Astrocyte (in vitro differentiated cells and primary cell): ENCODE measurements at places on chromosomes 16 and 17. TPM values are rescaled to one million over a fixed set of nuclear protein-coding genes. Genes with fewer than 3 reads are reported as not detected.

GRN gene
- total RNA-seq, result 327 and 338 TPM in 2 replicates

KRTAP3-1 gene
- not detected in 2 replicates for total RNA-seq

GAS7 gene
- 8.5 and 10.2 TPM in 2 replicates for total RNA-seq

AANAT gene
- total RNA-seq, result 0.19 TPM in 1 of 2 replicates, not detected in the other

HELZ gene
- 51.2 and 53.4 TPM in 2 replicates for total RNA-seq

- DNase-seq, result peak; percentile 23
Observed at GRCh38 chr17:59914274-59914854, 21.4 kb downstream of the RPS6KB1 start.

DNA sequence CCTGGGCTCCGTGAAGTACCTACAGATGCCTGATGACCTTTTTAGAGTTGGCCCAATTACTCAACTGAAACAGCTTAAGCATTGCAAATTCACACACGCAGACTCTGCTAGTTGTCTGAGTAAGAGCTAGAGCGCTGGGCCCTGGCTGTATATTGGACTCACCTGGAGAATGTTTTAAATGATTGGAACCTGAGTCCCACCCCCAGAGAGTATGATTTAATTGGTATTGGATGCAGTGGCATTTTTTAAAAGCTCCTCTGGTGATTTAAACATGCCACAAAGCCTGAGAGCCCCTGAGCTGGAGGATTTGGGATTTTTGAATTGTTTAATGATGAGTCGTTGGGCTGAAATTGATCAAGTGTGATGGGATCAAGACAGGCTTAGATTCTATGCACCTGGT, 143.9 kb upstream of the SDK2 start:
- no peak for DNase-seq

GRCh38 chr16:483341-484075, 44.0 kb upstream of the CAPN15 start:
- DNase-seq, result peak; percentile 22

DNA sequence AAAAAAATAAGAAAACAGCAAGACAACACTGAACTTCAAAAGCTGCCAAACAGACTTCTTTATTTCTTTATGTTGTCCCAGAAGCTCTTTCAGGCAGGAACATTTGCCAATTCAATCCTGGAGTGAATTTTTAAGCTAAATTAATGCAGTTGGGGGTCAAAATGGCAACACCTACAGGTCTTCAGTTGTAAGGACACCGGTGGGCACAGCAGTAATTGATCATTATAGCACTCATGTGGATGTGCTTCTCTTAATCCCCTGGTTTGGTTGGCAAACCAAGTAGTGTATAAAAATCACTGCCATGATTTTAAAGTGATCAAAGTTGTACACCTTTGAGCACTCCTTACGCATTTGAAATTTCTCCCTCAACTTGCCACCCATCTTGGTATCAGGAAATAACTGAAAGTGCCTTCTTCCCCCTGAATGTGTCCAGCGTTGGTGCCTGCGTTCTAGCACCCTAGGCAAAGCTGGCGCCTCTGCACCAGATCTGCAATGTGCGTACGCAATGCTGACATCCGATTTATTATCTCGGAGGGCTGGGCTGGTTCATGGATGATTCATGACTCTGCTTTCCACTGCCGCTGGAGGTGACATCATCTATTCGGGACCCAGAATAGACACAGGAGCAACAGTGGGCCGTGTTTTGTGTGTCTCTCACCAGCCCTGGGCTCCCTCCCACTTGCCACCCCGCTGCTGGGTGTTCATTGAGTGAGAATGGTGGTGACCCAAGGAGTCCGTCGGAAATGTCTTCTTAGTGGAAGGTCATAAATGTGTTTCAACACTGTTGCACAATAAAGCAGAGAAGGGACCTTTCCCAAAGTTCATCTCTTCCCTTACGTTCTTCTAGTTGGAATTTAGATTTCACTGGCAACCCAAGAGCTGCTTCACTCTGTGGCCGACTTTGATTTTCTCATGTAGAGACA, 203.4 kb downstream of the CCDC182 start:
- DNase-seq, result peak; percentile 89

- no peak for DNase-seq
Observed at GRCh38 chr17:57607553-57608120, 137.5 kb downstream of the CCDC182 start.

GRCh38 chr17:11514981-11515680, 83.1 kb upstream of the DNAH9 start:
- DNase-seq, result no peak

GRCh38 chr17:82938486-82938872, 98.7 kb upstream of the ZNF750 start:
- no peak for DNase-seq

DNA sequence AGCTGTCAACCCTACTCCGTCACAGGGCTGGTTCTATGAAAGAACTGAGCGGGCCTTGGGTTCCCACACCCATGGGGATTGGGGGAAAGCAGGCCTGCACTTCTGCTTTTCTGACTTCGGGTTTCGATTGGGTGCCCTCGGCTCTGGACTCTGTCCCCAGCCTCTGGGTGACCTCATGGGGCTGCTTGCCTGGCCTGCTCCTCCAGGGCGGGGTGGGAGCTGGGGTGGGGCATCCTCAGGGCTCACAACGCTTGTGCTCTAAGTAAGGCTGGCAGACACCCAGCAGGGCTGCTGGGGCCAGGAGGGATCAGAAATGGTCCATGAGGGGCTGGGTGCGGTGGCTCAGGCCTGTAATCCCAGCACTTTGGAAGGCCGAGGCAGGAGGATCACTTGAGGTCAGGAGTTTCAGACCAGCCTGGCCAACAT, 19.2 kb downstream of the ARHGAP27 start:
- DNase-seq, result no peak

DNA sequence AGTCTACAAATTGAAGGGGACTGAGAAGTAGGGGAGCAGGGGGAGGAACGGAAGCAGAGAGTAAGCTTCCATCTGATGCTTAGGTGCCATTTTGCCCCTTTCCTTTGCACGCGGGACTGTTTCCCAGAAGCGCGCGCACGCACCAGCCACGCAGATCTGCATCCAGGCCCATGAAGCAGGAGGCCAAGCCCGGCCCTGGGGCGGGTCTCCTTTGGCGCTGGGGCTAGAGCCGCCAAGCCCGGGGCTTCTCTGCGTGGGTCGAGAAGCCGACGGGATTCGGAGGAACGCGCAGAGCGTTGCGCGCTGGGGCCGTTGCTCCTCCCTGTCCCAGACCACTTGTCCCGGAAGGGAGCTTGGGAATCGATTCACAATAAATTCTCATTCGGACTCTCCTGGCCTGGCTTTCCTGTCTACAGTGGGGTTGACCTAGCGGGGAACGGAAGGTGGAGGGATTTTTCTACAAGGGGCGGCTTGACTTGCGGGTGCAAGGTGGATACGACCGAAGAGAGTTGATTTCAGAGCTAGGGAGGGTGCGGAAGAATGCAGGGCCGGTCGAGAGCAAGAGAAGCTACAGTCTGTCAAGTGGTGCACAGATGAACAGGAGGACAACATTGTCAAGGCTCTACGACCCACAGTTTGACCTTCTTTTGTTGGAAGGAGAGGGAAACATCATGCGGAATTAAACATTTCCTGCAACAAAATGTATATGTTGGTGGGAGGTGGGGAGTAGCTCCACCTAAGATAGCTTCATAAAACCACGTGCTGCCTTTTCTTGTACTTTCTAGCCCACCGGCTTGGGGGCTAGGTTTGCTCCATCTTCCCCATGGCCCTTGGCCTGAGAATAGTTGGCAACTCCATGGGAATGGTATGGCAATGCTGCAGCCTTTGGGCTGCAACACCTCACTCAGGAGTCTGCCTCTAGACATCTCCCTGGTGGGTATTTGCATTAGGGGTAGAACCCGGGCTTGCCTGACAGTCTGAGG, 4.5 kb downstream of the HOXB9 start:
- DNase-seq, result no peak

- DNase-seq, result no peak
Observed at GRCh38 chr16:26857371-26857770, 209.4 kb upstream of the C16orf82 start.

DNA sequence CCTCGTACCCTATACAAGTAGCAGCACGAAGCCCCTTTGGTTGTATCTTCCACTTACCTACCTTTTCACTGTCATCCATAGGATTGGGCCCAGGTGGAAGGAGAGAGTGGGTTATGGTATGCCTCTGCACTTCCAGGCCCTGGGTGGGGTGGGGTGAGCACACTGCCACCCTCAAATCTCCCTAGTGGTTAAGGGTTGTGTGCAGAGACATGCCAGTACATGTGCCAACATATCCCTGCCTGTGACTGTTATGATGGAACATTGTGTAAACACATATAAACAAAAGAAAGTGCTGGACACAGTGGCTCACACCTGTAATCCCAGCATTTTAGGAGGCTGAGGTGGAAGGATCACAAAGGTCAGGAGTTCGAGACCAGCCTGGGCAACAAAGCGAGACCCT, 11.1 kb downstream of the HROB start:
- no peak for DNase-seq

GRCh38 chr17:15501282-15501681, 33.9 kb upstream of the CDRT4 start:
- DNase-seq, result no peak

GRCh38 chr17:17341452-17341851, 38.3 kb downstream of the NT5M start:
- no peak for DNase-seq

- DNase-seq, result no peak
Observed at GRCh38 chr16:11596572-11597226, 10.0 kb upstream of the LITAF start.

DNA sequence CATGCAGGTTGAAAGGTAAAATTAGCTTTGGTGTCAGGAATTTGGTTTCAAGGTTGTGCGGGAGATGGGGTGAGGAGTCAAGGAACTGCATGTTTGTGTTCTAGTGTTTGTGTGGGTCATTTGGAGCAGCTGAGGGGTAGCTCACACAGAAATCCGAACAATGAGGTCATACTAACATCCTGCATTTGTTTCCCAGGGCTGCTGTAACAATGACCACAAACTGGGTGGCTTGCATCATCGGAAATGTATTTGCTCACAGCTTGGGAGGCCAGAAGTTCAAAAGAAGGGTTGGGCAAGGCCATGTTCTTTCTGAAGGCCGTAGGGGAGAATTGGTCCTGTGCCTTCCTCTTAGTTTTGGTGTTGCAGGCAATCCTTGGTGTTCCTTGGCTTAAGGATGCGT, 287.4 kb downstream of the HAPSTR1 start:
- DNase-seq, result no peak

- DNase-seq, result no peak
Observed at GRCh38 chr17:14772776-14773175, 471.9 kb downstream of the HS3ST3B1 start.

GRCh38 chr16:88370365-88370764, 12.4 kb upstream of the ZNF469 start:
- no peak for DNase-seq

DNA sequence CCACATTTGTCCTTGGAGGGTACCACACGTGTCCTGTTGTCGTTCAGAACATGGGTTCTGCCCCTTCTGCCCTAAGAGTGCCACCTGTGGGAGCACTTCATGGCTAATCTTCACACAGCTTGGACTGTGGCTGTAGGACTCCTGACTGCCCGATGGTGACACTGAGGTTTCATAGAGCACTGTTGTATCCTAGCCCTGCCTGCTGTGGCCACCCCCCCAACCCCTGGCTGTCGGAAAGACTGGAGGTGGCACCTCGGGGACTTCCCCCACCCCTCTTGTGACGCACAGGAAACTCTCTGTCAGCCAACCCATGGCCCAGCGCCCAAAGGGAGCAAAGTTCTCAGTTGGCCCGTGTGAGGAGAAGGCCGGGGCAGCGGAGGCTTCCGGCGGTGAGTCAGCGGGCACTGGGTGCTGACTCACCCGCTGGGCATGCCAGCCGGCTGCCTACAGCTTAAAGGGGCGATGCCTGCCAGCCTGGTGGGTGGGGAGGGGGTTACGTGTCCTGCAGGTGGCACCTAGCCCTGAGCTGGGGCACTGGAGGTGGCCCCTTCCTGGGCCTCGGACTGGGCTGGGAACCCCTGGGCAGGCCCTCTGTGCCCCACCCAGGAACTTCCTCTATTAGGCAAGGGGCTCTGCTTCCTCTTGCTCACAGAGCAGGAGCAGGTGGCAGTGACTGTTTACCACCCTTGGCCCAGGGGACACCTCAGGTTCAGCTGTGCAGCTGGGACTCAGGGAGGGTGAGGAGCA, 3.4 kb downstream of the MAP2K3 start:
- peak; percentile 91 for DNase-seq

DNA sequence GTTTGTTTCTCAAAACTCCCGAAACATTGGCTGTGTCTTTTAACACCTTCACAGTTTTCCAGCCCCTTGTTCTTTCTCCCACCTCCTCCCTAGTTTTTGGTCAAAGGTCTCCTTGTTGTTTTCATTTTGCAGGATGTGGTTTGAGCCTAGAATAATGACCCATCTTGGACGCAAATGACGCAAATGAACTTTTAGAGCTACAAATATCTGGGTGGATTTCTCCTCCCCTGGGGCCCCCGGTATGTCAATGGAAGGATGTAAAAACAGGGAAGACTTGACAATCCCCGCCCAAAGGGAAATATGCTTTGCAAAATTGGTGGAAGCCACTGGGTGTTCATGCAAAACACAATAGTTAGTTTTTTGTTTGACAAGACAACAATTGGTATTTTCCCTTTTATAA, 236.0 kb upstream of the IRX3 start:
- no peak for DNase-seq

GRCh38 chr17:1686086-1686485, 1.4 kb upstream of the PRPF8 start:
- no peak for DNase-seq

DNA sequence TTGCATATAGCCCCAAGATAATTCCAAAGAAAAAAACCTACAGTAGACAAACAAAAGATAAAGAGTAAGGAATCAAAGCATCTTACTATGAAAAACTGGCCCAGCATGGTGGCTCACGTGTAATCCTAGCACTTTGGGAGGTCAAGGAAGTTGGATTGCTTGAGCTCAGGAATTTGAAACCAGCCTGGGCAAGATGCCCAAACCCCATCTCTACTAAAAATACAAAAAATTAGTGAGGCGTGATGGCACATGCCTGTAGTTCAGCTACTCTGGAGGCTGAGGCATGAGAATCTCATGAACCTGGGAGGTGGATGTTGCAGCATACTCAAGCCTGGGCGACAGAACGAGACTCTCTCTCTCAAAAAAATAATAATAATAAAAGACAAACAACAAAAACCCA, 764.7 kb upstream of the KIF2B start:
- no peak for DNase-seq

DNA sequence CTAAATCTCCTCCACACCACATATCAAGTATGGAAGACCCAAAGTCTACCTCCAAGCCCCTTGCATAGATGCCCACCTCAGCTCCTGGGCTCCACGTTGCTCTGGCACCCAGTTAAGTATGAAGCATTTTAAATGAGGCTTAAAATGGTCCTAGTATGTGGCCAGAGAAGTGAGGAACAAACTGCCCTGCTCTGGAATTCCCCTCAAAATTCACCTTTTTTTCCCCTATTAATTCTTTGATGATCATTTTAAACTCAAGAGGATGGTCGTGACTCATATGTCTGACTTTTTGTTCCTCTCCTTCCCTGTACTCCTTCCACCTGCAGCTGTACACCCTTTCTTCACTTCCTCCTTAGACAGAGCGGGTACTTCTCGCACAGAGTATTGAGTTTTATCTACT, 234.5 kb upstream of the MYOCD start:
- DNase-seq, result no peak

GRCh38 chr17:14052886-14053615, 16.3 kb upstream of the COX10 start:
- peak; percentile 51 for DNase-seq

DNA sequence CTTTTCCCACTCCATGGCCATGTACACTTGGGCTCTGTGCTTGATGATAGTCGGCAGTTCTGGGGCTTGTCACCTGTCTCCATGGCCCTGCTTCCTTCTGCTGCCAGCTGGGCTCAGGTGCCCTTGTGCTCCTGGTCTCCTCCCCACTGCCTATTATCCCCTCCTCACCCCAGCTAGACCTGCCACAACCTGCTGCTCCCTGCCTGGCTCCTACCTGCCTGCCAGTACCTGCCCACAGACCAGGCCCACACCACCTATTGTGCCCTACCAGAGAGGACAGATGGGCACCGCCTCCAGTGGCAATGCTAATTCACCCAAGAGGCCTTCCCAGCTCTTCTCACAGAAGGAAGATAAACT, 538 bp upstream of the RAPGEFL1 start:
- DNase-seq, result no peak
